Amygdala (tissue), 56 donors: ENCODE measurements at places on chromosomes 2 and 18.

GRCh38 chr18:63677500-63678225, 16.0 kb upstream of the SERPINB3 start:
- DNase-seq, result no peak

DNA sequence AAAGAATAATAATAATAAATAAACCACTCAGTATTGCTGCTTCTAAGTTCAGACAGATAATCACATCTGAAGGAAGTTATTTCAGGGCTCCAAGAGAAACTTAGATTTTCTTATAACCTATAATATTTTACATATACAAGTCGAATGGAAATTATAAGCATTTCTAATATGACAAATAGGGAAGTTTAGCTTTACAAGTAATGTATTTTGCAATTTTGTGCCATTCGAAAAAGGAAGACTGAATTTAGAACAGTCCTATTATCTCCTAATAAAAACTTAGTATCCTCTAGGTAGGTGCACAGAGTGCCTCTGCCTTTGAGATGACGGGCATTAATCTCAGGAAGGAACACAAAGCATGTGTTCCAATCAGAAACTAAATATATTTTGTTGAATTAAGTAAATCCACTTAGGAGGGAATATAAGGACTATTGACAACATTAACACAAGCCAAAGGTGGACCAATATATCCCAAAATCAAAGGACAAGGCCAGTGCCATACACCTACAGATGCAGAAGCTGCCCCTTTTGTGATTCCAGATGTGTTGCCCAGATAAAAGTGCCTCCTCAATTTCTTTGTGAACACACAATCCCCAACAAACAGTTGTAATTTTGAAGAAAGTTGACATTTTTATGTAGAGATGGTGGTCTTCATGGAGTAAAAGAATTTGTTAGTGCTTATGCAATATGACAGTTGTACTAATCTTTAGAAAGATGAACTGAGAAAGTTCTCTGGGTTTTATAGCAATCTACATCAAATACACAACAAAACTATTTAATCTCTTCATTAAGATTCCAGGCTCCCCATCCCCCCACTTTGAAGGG, 36.6 kb downstream of the PTCD3 start:
- no peak for DNase-seq

DNA sequence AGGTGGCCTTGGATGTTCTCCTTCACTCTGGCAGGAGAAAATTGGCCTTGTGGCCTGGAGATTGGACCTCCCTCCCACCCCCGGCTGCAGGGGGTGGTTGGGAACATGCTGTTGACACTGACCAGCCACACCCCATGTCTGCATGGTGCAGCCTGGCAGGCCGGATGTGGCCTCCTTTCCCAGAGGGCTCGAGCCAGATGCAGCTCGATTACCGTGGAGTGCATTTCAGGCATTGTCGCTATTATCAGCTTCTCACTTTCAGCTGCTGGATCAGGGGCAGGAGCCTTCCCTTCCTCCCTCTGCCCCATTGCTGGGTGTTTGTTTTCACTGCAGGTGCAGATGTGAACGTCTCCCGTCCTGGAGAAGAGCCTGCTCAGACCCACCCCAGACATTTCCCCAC, 211.0 kb upstream of the SIX2 start:
- no peak for DNase-seq

DNA sequence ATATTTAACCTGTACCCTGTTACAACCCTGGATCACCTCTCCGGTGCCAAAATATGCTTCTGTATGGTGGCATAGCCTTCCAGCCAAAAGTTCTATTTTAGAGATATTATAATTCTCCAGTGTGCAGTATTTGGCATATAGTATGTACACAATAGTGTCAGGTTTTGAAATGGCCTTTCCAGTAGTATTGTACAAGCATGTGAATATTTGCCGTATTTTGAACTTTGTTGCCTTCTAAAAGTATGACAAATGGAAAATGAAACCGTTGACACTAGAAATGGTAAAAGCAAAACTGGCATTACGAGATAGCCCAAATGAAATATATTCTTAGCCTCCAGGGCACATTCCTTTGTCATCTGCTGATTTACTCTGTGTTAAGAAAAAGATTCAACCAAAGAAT, 431.2 kb downstream of the LRP1B start:
- no peak for DNase-seq

GRCh38 chr18:677951-678381, 20.5 kb downstream of the TYMS start:
- DNase-seq, result no peak

GRCh38 chr2:38375696-38376345, 1.3 kb downstream of the ATL2 start:
- DNase-seq, result no peak

DNA sequence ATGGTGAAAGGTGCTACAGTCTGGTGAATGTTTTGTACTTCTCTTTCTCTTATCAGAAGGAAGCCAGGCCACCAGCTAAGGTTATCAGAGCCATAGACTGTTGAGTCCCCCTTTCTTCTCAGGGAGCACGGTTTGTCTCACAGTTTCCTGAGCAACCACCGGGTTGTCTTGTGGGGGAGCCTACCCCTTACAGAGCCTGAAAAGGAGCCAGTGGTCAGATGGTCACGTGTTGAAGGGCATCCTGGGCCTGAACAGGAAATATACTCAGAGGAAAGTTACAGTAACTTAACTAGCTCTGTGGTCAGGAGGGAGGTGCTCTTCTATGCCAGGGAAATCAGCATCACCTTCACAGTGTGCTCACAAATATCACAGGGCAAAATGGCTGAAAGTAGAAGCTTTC, 11.6 kb downstream of the CD28 start:
- DNase-seq, result no peak

DNA sequence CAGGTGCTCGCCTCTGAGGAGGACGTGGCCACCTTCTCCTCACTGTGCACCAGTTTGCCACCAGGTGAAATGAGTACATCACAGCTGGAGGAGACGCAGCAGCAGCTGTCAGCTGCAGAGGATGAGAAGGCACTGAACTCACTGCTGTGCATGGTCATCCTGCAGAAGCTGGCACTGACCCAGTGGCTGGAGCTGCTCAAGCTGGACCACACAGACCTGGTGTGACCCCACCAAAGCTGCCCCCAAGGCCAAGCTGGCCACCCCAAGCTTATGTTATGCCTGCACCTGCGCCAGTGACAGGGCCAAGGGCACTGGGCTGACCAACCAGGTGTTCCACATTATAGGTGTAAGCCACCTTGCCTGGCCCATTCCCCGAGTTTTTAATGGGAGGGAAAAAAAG, 19.3 kb downstream of the CLK1 start:
- DNase-seq, result no peak
